Left ventricle myocardium inferior (tissue), 1 donor: ENCODE measurements at places on chromosomes 4 and X.

GRCh38 chr4:3268395-3269104, 19.6 kb downstream of the MSANTD1 start:
- DNase-seq, result peak; percentile 9
- no peaks in the 10 kb centered on the region for H3K36me3 ChIP-seq
- H3K4me1 ChIP-seq, result peaks cover 18% of the 10 kb centered on the region
- H3K27me3 ChIP-seq, result no peaks in the 10 kb centered on the region
- no peak overlapping the region for H3K4me3 ChIP-seq
- H3K27ac ChIP-seq, result no peak overlapping the region

- no peak for DNase-seq
- H3K4me3 ChIP-seq, result no peak overlapping the region
- H3K36me3 ChIP-seq, result no peaks in the 10 kb centered on the region
- peaks cover 50% of the 10 kb centered on the region for H3K4me1 ChIP-seq
Observed at GRCh38 chr4:7877176-7877575, 62.5 kb downstream of the AFAP1 start.

- peaks cover 52% of the 10 kb centered on the region for H3K27me3 ChIP-seq
- H3K27ac ChIP-seq, result no peak overlapping the region
- H3K4me1 ChIP-seq, result no peaks in the 10 kb centered on the region
- H3K4me3 ChIP-seq, result no peak overlapping the region
- no peaks in the 10 kb centered on the region for H3K36me3 ChIP-seq
Observed at GRCh38 chr4:2069161-2069971, 10.2 kb downstream of the NAT8L start.

DNA sequence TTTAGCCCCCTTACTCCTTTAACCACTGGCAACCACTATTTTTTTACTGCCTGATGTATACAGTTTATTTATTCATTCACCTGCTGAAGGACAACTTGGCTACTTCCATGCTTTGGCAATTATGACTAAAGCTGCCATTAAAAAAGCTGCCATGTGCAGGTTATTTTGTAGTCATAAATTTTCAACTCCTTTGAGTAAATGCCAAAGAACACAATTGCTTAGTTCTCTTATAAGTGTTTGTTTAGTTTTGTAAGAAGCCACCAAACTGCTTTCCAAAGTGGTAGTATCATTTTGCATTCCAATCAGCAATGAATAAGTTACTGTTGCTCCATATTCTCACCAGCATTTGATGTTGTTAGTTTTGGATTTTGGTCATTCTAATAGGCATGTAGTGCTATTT, 1831.8 kb downstream of the PCDH7 start:
- no peaks in the 10 kb centered on the region for H3K4me1 ChIP-seq
- H3K4me3 ChIP-seq, result no peak overlapping the region
- no peaks in the 10 kb centered on the region for H3K36me3 ChIP-seq
- no peaks in the 10 kb centered on the region for H3K27me3 ChIP-seq
- no peak overlapping the region for H3K27ac ChIP-seq

DNA sequence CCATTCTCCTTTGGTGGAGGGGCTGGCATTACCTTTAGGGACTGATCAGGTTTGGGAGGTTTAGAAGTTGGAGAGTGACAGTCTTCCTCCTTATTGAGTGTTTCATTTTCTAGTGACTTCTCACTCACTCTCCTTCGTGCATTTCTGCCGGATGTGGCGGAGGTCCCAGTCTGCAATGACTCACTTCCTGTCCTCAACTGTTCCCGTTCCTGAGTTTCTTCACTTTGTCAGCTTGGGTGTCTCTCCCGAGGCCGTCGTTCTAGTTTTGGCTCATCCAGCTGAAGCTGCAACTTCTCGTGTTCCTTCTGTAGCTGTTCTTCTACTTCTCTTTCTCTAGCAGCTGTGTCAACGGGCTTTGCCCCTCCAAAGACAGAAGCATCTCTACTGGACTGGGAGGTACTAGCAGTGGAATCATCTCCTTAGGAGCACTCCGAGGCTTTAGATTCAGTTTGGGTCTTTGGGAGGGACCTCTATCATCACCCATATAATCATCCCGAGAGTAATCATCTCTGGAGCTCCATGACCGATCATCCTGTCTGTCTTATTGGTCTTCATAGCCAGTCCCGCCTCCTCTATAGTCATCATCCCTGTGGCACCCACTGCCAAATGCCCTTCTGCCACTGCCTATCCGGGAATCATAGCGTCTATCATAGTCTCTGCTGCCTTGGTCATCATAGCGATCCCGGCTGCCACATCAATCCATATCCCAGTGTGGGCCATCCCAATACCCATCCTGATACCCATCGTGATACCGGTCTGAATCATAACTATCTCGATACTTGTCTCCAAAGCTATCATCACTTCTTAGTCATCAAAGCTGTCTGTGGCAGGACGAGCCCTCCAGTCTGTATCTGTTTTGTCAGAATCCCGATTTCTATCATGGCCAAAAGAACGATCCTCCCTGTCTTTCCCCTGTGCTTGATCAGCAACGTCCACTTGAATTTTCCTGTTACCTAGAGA, 35.3 kb upstream of the VSIG4 start:
- H3K27me3 ChIP-seq, result no peaks in the 10 kb centered on the region
- no peaks in the 10 kb centered on the region for H3K4me1 ChIP-seq
- DNase-seq, result peak; percentile 22
- H3K4me3 ChIP-seq, result no peak overlapping the region
- H3K27ac ChIP-seq, result peak overlapping the region; percentile 5

GRCh38 chr4:184544788-184545409, 70.5 kb upstream of the IRF2 start:
- no peaks in the 10 kb centered on the region for H3K27me3 ChIP-seq
- peaks cover 6% of the 10 kb centered on the region for H3K4me1 ChIP-seq
- no peak overlapping the region for H3K27ac ChIP-seq
- no peak overlapping the region for H3K4me3 ChIP-seq

DNA sequence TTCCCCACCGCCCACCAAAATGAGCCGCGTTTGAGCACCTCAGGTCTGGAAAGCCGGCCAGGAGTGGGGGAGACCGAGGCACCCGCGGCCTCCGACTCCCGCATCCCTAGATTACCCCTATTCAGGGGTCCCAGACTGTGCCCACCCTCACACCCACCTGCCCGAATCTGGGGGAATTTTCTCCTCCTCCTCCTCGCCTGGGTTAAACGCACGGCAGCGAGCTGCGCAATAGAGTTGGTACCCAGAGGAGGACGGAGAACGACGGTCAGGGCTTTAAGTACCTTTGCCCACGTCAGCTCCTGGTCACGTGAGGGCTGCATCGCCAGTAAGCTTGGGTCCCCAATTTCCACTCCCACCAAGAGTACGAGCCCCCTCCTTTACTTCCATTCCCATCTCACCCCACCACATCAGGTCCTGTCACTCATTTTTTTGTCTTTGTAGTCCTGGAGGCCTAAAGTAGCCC, at the start of gene ARMCX2:
Gene ARMCX2 (minus strand): TSS at position 250 of the 463 bp plus-strand sequence. CDS start 2,262 bp downstream, outside the sequence.
- H3K4me1 ChIP-seq, result no peaks in the 10 kb centered on the region
- peak within 1 kb of the TSS; percentile 73 for H3K4me3 ChIP-seq
- no peaks in the 10 kb centered on the region for H3K27me3 ChIP-seq
- peak; percentile 54 for DNase-seq
- H3K27ac ChIP-seq, result peak within 1 kb of the TSS; percentile 70

GRCh38 chr4:164615964-164616363, 138.0 kb upstream of the SMIM31 start:
- DNase-seq, result no peak
- no peaks in the 10 kb centered on the region for H3K36me3 ChIP-seq

- H3K4me1 ChIP-seq, result no peaks in the 10 kb centered on the region
- no peak for DNase-seq
- no peak overlapping the region for H3K4me3 ChIP-seq
Observed at GRCh38 chr4:145957302-145957701, 18.7 kb upstream of the ZNF827 start.

DNA sequence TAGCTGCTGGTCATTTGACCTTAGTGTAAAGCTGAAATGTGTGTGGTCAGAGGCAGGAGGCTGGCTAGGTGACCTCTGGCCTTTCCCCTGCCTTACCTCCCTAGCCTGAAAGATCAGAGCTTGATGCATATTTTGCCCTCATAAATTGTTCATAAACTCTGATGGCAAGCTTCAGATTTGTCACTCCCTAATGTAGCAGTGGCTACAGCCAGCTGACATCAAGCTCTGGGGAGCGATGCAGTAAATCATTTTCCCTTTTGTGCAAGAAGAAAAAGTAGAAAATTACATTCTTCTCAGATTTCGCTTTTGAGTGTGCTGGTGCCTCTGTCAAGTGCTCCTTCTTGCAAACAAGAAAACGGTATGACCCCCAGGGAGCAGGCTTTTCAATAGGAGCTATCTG, 87.7 kb upstream of the MAGEA4 start:
- no peaks in the 10 kb centered on the region for H3K27me3 ChIP-seq
- no peak overlapping the region for H3K27ac ChIP-seq
- no peaks in the 10 kb centered on the region for H3K4me1 ChIP-seq
- no peaks in the 10 kb centered on the region for H3K36me3 ChIP-seq
- no peak for DNase-seq
- no peak overlapping the region for H3K4me3 ChIP-seq

DNA sequence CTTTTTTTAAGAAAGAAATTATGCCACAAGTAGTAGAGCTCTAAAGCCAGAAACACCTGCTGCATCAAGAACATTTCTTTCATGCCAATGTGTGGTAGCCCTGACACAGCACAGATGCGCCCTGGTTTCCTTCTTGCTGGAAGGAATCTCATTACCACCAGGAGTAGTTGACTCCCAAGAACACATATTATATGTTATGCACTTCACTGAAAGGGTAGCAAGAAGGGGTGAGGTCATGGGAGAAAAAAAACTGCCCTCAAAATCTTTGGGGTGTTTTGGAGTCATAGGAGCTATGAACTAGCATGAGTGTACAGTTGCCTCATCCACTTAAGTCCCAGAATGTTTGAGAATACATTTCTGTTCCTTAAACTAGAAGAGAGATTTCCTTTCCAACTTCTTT, 185.8 kb upstream of the C1QTNF7 start:
- peaks cover 14% of the 10 kb centered on the region for H3K4me1 ChIP-seq
- no peaks in the 10 kb centered on the region for H3K36me3 ChIP-seq
- no peak overlapping the region for H3K27ac ChIP-seq
- H3K4me3 ChIP-seq, result no peak overlapping the region
- no peak for DNase-seq

DNA sequence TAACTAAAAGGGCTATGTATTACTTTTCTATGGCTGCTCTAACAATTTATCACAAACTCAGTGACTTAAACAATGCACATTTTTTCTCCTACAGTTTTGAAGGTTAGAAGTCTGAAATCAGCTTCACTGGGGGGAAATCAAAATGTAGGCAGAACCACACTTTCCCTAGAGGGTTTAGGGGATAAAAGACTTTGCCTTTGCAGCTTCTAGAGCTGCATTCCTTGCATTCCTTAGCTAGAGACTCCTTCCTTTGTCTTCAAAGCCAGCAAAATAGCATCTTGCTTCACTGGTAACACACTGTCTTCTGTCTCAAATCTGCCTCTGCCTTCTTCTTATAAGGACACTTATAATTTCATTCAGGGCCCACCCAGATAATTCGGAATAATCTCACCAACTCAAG, 152.4 kb upstream of the SPIN4 start:
- peaks cover 6% of the 10 kb centered on the region for H3K4me1 ChIP-seq
- no peaks in the 10 kb centered on the region for H3K27me3 ChIP-seq
- H3K36me3 ChIP-seq, result no peaks in the 10 kb centered on the region
- no peak for DNase-seq
- no peak overlapping the region for H3K4me3 ChIP-seq
- no peak overlapping the region for H3K27ac ChIP-seq

DNA sequence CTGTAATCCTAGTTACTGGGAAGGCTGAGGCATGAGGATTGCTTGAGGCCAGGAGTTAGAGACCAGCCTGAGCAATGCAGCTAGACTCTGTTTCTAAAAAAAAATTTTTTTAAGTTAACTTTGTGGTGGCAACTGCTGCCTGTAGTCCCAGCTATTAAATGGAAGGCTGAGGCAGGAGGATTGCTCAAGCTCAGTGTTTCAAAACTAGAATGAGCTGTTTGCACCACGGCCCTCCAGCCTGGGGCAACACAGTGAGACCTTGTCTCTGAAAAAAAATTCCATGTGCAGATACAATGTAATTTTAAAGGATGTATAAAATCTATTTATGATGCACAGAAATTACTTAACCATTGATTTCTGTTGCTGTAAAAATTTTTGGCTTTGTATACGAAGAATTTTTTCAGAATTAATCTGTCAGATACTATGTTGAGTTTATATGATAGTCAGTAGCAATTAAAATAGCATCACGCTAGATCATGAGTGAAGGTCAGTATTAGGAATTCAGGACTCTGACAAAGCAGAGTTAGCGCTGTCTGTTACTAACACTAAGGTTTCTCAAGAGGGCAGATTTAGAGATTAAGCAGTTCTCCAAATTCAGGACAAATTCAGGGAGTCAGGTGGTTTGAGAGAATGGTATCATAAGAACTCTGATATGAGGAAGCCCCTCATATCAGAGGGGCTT, 8.3 kb upstream of the AGA start:
- H3K27me3 ChIP-seq, result no peaks in the 10 kb centered on the region
- H3K4me3 ChIP-seq, result no peak overlapping the region
- H3K27ac ChIP-seq, result no peak overlapping the region
- H3K36me3 ChIP-seq, result no peaks in the 10 kb centered on the region

- peaks cover 16% of the 10 kb centered on the region for H3K4me1 ChIP-seq
- no peaks in the 10 kb centered on the region for H3K27me3 ChIP-seq
Observed at GRCh38 chr4:143531380-143531779, 17.9 kb downstream of the SMARCA5 start.

DNA sequence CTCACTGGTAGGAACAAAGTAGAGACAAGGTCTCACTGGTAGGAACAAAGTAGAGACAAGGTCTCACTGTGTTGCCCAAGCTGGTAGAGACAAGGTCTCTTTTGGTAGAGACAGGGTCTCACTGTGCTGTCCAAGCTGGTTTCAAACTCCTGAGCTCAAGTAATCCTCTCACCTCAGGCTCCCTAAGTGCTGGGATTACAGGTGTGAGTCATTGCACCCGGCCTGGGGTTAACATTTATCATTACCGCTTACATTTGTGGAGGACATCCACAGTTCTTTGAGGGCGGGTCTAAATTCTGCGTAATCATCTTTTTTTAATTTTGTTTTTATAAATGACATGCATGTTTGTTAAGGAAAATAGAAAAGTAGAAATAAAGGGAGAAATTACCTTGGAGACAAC, 12.0 kb downstream of the RAB33B start:
- H3K27me3 ChIP-seq, result no peaks in the 10 kb centered on the region

GRCh38 chr4:118889312-118889691, 648 bp downstream of the SYNPO2 start:
- H3K4me3 ChIP-seq, result peak overlapping the region; percentile 72
- peak overlapping the region; percentile 88 for H3K27ac ChIP-seq
- no peaks in the 10 kb centered on the region for H3K27me3 ChIP-seq
- no peak for DNase-seq

DNA sequence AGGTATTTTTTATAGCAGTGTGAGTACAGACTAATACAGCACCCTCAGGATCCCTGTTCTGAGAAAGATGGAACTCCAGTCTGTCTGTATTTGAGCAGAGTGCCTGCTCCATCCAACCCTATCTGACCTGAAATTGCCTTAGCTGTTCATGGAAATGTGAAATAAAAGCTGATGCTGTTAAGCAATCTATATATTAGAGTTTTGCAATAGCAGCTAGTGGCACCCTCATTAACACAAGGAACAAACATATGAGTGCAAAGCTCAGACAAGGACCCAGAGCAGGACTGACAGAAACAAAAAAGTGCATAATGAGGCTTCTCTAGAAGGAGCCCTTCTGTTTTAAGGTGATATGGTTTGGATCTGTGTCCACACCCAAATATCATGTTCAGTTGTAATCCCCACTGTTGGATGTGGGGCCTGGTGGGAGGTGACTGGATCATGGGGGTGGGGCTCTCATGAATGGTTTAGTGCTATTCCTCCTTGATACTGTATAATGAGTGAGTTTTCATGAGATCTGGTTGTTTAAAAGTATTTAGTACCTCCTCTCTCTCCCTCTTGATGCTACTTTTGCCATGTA, 272.9 kb upstream of the KLF3 start:
- H3K36me3 ChIP-seq, result no peaks in the 10 kb centered on the region
